Stimulated activated CD8-positive, alpha-beta memory T cell treated with anti-CD3 and anti-CD28 coated beads, Interleukin-7, amount 100 ng/mL, for 1 hour (primary cell): ENCODE measurements at places on chromosomes 6 and 20.

DNA sequence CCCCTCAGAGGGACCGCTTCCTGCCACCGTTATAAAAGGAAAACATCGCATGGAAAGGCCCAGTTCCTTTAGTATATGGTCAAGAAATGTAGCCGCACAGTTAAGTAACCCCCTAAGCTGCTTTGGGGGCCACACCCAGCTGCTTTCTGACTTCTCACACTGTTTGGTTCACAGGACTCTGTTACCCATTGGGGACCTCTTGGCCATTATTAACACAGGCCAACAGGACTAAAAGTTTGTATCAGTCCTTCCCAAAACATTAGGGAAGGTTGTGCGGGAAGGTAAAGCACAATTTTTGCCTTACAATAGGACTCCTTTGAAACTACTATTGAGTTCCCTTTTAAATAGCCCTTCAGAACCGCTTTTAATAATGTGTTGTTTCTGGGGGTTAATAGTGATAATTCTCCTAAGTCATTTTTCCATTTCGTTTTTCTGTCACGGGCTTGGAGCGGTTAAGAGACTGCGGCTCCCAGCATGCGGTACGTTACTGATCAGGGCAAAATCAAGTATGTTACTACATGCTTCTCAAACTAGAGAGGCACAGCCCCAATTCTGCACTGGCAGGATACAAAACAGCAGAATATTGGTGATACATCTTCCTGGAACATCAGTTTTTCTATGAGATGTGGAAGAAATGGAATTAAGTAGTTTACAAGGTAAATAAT, 668 bp upstream of the RPP40 start:
- DNase-seq = no peak

DNA sequence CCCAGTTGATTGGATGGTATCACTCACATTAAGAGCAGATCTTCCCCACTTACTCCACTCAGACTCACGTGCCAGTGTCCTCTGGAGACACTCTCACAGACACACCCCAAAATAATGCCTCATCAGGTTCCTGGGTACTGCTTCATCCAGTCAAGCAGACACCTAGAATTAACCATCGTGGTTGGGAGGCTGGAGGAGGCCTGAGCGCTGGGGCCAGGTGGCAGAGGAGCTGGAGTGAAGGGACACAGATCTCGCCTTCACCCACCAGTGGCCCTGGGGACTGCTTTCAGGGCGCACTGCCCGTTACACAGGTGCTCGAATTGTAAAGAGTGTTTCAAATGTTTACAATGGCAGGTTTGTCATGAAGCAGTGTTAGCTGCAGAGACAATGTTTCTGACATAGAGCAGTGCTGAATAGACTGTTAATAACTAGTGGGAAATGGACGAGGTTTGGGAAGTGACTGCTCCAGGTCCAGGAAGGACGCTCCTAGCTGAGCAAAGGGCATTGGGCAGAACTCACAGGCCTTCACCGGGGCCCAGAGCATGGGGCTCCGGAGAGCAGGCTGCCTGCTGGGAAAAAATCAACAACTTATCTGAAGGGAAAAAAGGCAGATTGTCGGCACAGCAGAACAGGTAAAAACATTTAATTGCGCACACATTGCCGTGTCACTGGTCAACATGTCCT, 38.4 kb downstream of the TMEM242 start:
- DNase-seq = no peak

DNA sequence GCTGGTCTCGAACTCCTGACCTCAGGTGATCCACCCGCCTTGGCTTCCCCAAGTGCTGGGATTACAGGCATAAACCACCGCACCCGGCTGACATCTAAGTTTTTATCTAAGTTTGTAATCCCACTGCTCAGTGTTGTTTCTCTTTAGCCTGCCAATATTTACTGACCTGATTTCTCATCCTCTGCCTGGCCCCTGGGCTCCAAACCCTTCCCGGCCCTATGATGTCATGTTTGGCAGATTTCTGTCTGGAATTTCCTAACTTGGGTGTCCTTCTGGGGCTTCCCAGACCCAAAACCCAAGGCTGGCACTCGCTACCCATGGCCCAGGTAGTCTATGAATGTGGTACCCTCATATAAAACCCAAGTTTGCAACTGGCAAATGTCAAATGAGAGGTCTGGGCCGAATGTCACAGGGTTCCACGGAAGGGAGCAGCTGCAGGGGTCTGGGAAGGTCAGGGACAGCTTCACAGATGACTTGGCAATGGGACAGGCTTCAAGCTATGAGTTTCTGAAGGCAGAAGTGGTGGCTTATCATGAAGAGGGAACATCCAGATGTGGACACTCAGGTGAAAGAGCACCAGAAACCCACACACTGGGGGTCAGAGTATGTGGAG, 54.9 kb downstream of the TMEM170B start:
- DNase-seq = no peak

DNA sequence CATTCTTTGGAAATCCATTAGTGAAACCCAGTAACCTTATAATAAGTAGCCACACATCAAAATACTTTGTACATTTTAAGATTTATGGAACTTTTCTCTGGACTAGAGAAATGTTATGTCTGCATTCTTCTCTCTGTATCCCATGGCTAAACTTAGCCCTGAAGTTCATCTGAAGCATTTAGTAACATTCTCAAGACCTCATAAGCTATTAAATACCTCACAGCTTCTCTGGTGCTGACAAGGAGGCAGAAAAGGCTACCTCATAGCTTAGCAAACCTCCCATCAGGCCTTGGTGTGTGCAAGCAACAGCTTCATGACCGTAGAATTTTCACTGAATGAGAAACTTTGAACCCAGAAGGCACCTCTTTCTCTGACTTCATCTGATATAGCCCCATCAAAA, 38.9 kb upstream of the HDGFL1 start:
- no peak for DNase-seq

- no peak for DNase-seq
Observed at GRCh38 chr6:68639826-68640490, 4.9 kb downstream of the ADGRB3 start.

DNA sequence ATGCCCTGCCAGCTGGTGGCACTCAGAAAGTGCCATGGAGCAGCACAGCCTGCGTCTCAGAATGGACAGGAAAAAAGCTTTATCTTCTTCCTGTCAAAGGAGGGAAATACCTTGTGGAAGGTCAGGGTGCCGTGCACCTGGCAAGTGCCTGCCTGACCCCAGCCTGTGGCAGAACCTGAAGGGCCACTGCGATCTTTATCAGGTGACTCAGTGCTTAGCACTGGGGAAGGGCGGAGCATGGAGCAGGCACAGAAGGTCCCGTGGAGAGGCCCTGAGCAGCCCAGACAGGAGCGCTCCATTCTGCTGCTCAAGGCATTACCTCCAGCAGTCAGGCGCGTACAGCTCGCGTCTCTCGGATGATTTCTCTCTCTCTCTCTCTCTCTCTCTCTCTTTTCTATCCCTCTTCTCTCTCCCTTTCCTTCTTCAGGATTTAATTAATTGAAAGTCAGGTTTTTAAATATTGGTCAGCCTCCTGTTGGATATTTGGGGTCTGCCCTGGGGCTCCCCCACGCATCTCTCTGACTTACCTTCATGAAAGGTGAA, 31.7 kb downstream of the FOXC1 start:
- no peak for DNase-seq

- DNase-seq = no peak
Observed at GRCh38 chr6:97689078-97689754, 406.2 kb upstream of the MMS22L start.

GRCh38 chr6:37874726-37875125, 55.2 kb downstream of the ZFAND3 start:
- DNase-seq = no peak

DNA sequence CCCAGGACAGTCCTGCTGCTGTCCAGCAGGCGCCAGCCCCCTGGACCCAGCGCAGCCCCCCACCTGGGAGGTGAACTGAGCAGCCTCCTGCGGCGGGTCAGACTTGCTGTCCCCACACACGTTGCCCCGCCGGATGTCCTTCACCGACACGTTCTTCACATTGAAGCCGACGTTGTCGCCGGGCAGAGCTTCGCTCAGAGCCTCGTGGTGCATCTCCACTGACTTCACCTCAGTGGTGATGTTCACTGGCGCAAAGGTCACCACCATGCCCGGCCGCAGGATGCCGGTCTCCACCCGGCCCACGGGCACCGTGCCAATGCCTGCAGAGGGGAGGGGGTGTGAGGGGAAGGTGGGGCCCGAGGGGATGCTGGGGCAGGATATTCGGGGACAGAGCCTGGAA, 8.5 kb downstream of the EEF1A2 start:
- DNase-seq = no peak

GRCh38 chr20:62773845-62774714, 22.2 kb upstream of the MRGBP start:
- DNase-seq = no peak

GRCh38 chr6:27592481-27593199, 119.7 kb upstream of the ZNF184 start:
- no peak for DNase-seq

DNA sequence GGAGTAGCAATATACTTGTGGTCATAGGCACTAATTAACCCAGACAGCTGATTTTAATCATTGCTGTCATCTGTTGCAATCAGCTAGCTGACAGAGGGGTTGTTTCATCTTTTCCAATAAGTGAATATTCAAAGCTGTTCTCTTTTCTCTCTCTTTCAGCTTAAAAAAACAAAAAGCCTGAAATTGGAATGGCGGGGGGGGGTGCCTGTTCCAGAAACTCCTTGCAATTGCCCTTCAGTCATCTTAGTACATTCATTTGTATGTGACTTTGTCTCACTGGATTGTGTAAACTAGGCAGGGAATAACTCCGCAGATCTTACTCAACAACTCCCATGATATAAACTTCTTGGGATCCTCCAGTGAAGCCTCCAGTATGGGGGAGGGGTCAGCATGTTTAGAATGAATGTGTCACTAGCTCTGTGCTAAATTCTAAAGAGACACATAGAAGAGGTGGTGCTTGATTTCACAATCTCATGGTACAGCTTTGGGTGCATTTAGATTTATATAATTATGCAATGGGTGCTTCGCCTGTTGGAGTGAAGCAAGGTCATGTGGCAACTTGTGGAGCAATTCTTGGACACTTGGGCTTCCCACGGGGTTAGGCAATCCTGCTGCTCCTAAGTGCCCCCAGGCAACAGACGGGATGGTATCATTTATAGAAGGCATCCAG, 40.1 kb downstream of the SLC24A3 start:
- DNase-seq = no peak

GRCh38 chr6:33061987-33062386, 11.5 kb downstream of the HLA-DPA1 start:
- no peak for DNase-seq

GRCh38 chr20:40753472-40753871, 64.4 kb upstream of the MAFB start:
- DNase-seq = no peak

DNA sequence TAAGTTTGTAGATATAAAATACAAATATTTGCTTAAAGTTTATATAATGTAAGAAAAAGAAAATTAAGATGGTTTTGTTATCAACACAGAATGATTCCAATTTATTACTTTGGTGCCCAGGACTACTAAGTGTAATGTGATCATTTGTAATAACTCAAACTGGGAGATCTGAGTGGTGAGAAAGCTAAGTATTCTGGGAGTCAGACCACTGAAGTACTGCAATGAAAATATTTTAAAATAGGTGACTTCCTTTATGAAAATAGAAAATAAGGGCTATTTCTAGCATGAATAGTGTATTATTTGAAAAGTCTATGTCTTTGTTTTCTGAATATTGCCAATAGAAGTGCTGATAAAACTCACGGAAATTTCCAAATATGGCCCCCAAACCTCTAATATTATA, 305.6 kb upstream of the MAN1A1 start:
- DNase-seq = no peak

GRCh38 chr6:79064635-79065034, 13.4 kb downstream of the PHIP start:
- no peak for DNase-seq

DNA sequence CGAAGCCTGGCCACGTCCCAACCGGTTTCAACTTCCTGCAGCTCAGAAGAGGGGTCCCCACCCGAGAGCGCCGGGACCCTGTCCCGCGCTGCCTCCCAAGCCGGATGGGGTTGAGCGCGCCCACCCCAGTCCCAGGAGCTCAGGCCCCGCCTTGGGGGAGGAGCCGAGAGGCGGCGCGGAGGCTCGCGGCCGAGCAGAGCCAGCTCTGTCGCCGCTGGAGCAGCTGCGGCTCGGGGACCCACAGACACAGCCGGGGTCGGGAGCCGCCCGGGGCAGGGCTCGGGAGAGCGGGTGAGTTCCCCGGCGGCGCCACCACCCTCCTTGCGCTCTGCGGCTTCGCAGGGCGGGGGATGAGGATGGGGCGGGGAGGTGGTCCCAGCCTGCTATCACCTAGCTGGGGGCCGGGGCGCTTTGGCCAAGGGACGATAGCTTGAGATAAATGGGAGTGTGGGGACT, at the start of gene PPP1R16B:
PPP1R16B (plus strand) TSS at position 196 of the 456 bp plus-strand sequence. CDS start 30,229 bp downstream, outside the sequence.
- peak; percentile 63 for DNase-seq

DNA sequence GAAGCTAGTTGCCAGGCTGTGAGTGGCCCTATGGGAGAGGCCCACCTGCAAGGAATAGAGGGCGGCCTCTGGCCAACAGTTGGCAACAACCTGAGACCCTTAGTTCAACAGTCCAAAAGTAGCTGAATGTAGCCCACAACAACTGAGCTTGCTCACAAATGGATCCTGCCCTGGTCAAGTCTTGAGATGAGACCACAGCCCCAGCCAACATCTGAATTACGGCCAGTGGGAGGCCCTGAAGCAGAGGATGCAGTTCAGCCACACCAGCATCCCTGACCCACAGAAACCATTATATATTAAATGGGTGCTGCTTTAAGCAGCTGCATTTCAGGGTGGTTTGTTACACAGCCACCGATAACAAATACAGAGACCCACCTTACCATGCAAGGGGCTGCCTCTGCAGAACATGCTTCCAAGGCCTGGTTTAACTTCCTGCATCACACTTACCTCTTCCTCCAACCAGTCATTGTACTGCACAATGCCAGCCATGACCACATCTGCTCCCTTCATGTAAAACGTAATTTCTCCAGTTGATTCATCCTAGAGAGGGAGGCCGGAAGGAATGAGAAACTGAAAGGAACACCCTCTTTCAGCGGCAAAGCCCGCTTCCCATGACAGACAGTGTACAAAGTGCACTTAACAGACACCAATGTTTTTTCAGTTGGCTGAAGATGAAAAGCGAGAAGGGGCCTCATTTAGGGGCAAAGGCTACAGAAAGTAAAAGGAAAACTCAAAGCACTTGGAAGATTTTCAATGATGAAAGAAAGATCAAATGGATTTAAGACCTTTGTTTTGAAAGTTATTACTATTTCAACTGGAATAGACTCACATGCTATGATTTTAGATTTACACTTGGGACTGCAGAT, 86.2 kb upstream of the NFATC2 start:
- DNase-seq = no peak

DNA sequence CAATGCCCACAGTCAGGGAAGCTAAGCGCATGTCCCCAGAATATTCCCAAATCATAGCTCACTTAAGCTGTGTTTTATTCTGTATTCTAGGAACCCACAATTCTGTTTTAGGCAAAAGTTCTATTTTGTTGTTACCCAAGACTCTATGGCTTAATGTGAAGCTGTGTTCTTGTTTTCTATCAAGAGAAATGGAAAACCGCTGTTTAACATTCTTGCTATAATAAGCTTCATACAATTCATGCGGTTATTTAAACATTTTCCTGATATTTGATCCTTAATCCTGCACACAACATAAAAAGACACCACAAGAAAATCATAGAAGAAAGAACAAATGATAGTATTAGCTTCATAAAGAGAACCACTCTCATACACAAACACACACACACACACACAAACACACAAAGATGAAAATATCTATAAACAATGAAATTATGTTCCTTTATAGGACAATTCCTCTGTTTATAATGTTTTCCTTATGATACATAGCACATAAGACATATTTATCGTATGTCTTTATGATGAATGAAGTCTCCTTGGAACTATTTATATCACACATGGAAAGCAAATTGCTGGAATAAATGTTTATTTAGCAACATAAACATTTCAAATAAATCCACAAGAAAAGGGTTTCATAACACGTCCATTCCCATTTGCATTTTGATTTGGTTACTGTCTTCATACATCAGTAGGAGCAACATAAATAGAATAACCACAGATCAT, 16.4 kb upstream of the COL21A1 start:
- no peak for DNase-seq
